ENCODE measurements at places on chromosomes 3 and 15. TPM values are rescaled to one million over a fixed set of nuclear protein-coding genes. Genes with fewer than 3 reads are reported as not detected.

GRCh38 chr15:23503980-23504379 is 56.9 kb upstream of the GOLGA6L2 start:
- no peak for DNase-seq

GRCh38 chr15:99016680-99017321 is 9.2 kb upstream of the PGPEP1L start:
- DNase-seq = no peak

GRCh38 chr15:74869726-74870407 is 3.3 kb downstream of the SCAMP2 start:
- DNase-seq = peak; percentile 38

DNA sequence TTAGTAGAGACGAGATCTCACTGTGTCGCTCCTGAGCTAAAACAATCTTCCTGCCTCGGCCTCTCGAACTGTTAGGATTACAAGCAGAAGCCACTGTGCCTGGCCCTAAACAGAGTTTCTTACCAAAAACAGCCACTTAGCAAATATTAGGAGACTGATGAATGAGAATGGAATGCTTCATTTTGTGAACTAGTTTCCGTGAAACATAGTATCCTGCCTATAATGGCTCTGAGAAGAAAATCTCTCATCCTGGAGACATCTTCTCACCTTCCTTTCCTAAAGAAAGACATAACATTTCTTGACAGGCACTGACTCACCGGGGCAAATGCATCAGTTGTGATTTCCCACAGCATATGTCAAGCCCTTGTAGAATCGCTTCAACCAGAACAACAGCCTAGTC is 44.9 kb downstream of the GJD2 start:
- DNase-seq = no peak

Gene CRABP1
- not detected for polyA plus RNA-seq

DNA sequence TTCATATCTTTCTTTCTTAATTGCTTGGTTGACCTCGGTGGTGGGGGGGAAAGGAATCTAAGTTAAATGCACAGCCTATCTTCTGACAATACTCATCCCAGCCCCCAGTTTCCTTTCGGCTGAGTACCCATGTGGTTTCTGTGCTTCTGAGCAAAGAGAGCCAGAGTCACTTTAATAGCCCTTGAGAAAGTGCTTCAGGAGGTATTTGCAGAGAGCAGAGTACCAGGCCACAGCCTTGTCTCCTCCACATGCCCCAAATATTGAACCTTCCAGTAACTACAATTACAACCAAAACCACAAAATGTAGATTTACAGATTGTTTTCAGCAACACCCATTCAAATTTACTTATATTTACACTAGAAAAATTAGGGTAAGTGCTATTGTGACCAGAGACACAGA is 647.4 kb downstream of the NR2F2 start:
- no peak for DNase-seq

DNA sequence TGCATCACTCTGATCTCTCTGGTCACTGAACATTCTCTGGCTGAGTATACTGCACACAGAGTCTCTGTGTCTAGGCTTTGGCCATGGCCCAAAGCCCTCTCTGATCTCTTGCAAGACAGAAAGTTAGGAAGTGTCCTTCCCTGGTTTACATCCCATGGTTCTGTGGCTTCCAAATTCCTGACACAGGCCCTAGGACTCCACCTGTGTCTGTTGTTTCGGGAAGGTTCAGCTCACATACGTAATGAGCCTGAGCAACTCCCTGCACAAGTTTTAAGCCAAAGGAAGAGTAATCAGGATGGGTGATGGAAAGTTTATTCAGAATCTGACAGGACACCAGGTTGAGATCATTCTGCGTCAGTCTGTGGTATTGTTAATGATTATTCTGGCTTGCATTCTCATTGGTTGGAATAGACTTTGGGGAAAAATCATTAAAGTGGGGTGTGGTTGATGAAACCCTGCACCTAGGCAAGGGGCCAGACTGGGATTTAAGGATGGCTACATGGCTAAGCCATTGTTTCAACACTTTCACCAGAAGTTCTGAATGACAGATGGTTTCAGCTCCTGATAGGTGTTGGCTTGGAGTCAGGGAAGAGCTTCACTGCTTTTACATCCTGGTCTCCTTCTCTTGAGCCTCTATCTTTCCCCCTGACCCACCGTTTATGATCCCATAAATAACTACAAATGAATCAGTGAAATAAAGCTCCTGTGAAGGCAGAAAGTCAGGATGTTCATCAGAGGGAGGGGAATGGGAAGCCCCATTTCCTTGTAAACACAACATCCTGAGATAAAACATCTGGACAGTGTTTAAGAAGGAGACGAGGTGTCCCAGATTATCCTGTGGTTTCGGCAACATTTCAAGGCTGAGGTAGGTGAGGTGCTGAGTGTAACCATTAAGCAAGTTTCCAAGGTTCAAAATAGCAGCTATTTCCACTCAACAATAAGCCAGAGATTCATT is 14.1 kb downstream of the LCMT2 start:
- DNase-seq = no peak

GRCh38 chr3:27081992-27082607 is 287.1 kb downstream of the NEK10 start:
- DNase-seq = no peak

DNA sequence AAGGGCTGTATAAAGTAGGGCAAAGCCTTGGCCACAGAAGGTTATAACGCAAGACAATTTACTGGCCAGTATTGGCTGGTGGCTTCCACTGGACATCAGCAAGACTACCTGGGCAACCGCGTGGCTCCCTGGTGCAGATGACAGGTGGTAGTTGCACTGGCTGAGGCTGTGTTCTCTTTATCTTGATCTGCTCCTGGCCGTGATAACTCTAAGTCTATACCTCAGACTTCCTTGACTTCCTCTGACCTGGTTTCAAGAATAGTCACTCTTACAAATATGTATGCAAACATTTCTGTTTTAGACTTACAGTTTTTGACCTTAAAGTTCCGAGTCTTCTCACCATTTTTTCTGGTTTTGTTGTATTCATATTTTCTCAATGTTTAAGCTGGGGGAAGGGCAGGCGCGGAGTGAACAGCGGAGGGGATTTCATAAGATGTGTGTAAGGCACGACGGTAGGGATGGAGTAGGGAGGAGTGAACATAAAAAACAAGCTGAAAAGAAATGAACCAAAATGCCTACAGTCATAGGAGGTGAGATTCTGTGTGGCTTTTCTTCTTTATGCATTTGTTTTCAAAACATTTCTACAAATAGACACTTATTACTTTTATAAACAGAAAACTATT is 15.2 kb upstream of the TMEM212 start:
- DNase-seq = no peak

- DNase-seq = no peak
These were observed 307.9 kb upstream of the MDFIC2 start for GRCh38 chr3:70620367-70620766.

DNA sequence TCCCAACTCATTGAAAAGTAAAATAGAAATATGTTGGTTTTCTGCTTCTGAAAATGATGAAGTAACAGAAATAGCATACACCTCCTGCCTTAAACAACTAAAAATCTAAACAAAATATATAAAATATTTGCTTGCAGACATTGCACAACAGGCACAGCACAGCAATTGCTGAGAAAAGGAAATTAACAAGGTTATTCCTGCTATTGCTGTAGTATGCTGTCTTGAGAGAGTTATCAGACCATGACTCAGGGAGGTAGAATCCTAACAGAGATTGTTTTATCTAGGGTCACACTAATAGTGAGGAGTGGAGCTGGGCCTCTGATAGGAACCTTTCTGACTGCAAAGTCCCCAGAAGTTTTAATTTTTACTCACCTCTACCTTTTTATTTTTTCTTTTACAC is 72.6 kb downstream of the ZBTB20 start:
- no peak for DNase-seq

Gene PXYLP1
- 1.7 TPM for polyA plus RNA-seq

DNA sequence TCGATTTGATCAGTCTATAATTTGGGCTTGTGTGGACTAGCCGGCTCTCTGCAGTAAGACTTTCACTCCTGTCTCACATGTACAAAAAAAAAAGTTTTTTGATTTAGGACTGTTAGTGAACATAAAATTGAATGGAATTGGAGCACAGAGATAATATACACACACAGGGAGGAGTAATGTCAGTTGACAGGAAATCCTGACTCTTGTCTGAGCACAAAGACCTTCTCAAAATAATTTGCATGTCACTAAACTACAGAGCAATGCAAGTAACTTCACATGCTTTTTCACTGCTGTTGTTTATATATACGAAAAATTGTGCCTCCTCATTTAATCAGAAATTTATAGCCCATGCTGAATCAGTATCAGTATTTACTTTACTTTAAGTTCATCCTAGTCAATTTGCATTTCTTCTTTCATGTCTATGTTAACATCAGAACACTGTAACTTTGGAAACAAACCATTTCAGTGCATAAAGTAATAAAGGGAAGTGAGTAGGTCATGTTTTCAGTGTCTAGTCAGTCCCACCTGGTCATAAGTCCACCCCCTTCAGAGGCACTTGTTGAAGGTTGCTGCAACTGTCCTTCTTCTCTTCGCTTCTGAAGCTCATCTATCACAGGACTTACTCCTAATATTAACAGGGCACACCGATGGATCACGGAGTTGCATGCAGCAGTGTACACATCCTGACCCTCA is 115.8 kb downstream of the FBXL22 start:
- DNase-seq = peak; percentile 0

Gene TMF1
- 60.6 TPM for polyA plus RNA-seq

DNA sequence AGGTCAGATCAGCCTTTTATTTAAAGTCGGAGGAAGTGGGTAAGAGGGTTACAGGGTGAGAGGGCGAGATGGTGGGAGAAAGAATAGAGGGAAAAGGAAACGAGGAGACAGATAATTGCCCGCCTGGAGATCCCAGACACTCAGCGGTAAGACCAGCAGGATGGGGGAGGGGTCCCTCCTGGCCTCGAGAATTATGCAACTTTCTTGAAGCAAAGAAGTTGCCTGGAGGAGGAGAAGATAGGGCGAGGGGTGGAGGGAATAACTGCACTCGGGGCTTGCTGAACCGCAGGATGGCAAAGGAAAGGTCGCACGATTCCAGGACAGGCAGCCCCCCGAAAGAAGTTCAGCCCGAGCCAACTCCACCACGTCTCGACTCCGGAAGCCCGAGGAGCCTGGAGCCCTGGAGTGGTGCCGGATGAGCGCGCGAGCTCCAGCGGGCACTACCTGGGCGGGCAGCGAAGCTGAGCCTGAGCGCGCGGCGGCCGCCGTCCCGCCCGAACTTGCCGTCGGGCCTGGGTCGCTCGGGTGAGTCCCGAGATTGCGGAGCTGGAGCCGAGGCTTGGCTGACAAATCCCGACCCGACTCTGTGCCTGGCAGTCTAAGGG is 402 bp downstream of the WWTR1 start:
- DNase-seq = no peak

- no peak for DNase-seq
These were observed 163.8 kb upstream of the CDIN1 start for GRCh38 chr15:36415643-36416042.

GRCh38 chr3:128808672-128809071 is 70.7 kb upstream of the ACAD9 start:
- no peak for DNase-seq

Gene LRRC2
- not detected for polyA plus RNA-seq

Gene SLC22A13
- polyA plus RNA-seq = not detected

Gene PLA2G4D
- polyA plus RNA-seq = not detected

- no peak for DNase-seq
These were observed 85.0 kb upstream of the XCR1 start for GRCh38 chr3:46112296-46112695.

DNA sequence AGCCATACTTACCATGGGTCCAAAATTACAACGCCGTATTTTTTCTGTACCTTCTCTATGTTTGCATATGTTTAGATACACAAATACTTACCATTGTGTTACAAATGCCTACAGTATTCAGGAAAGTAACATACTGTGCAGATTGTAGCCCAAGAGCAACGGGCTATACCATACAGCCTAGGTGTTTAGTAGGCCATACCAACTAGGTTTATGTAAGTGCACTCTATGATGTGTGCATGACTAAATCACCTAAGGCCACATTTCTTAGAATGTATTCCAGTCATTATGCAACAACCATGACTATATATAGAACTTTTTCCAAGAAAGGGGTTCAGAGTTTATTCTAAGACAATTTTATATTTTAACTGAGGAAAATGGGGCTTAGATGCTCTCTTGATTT is 411.7 kb downstream of the MAGI1 start:
- no peak for DNase-seq

GRCh38 chr3:144272680-144273079 is 301.1 kb downstream of the DIPK2A start:
- no peak for DNase-seq

- DNase-seq = no peak
These were observed 193.6 kb upstream of the GRM7 start for GRCh38 chr3:6667354-6667753.

Gene ATP13A4
- not detected for polyA plus RNA-seq

- DNase-seq = peak; percentile 15
These were observed at the start of gene PLXND1 for GRCh38 chr3:129606636-129607390. TSS of gene PLXND1 (minus strand) at chr3:129606676. CDS start at chr3:129606639, 37 bp downstream.

GRCh38 chr3:43206105-43206504 is 80.2 kb upstream of the SNRK start:
- DNase-seq = no peak

DNA sequence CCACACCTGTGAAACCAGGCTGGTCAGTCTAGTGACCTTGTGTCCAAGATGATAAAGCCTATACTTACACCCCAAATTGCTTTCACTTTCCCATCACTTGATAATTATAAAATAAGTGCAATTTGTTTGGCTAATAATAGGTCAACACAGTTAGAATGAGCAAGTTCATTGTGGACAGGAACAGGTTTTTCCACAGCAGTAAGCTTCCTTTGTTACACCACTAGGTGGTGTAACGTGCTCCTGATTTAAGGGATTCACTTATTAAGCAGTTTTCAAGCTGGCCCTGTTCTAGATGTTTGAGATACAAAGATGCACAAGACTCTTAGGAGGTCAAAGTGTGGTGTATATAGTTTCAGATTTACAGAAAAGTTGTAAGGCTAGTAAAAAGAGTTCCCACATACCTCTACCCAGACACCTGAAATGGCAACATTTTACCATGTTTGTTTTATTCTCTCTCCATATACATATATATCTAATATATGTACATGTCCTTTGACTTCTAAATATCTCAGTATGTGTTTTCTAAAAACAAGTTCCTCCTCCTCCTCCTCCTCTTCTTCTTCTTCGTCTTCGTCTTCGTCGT is 6.8 kb upstream of the MFSD1 start:
- no peak for DNase-seq

DNA sequence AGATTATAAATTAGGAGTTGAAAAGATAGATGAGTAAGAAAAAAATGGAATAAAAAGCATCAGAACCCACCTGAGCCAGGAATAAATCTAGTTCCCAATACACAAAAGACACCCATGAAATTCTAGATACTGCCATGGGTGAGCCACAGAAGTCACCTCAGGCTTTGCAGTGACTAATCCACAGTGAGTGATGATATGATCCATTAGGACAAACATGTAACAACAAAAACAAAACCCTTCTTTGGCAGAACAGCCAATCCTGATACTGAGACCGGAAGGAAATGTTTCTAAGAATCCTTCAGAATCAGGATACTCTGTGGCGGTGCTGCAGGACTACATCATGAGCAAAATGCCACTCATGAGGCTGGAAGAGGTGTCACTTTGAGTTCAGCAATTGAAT is 15.0 kb upstream of the MINDY4B start:
- DNase-seq = no peak

- DNase-seq = no peak
These were observed 13.2 kb downstream of the SPSB4 start for GRCh38 chr3:141064255-141064926.

- no peak for DNase-seq
These were observed 152.3 kb upstream of the SNTN start for GRCh38 chr3:63500196-63500595.

Gene TAGLN3
- not detected for polyA plus RNA-seq

GRCh38 chr3:186361762-186362536 is at the start of gene DGKG:
TSS of gene DGKG (minus strand) at chr3:186362234. CDS start at chr3:186320459, 41,775 bp downstream.
- peak; percentile 57 for DNase-seq

GRCh38 chr3:44825264-44825925 is 36.3 kb upstream of the TMEM42 start:
- no peak for DNase-seq

GRCh38 chr3:171169866-171170265 is 143.3 kb upstream of the SLC2A2 start:
- DNase-seq = no peak

All from naive B cell (primary cell).